Mesothelial cell of epicardium (in vitro differentiated cells): ENCODE measurements at places on chromosomes 5 and 9. TPM values are rescaled to one million over a fixed set of nuclear protein-coding genes. Genes with fewer than 3 reads are reported as not detected.

DNA sequence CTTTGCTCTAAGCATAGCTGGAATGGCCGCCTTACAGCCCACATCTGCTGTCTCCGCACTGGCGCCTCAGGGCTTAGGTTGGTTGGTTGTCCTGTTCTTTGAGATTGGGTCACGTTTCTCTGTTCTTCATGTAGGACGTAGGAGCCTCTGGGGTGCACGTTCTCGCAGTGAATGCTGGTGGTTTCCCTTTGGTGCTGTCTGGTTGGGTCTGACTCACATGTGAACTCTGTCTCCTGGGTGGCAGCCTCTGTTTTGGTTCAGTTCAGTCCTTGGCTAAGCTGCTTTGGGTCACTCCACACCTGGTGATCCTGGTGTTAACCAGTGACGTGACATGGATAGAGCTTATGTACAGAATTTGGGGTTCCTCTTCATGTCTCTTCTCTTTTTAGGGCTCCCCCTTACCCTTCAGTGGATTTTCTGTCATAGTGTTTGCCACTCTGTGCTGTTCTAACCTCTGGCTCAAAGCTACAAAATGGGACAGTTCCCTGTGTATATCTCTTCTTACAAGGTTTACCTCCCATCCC lies 12.6 kb upstream of the LPCAT1 start:
- no peak for DNase-seq

DNA sequence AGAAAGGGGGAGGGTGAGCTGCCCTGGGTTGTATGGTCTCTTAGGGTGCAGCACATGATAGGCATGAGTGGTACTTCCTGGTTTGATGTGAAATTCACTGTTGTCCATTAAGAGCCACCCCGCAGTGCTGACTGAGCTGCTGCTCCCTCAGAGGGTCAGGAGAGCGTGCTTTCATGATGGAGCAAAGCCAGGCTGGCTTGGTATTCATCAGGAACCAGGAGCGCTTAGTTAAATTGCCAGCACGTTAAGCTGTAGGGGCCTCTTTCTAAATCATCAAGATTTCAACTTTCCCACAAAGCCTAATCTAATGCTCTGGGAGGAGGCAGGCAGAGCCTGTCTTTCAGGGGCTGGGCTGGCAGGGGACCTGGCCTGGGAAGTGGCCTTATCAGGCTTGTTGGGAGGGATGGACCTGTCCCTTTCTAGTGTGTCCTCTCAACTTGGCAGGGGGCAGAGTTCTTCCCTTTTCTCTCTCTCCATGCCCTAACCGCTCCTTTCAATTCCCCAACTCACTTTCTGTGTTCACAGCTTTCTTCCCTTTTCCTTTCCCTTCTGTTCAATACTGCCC lies 7.9 kb downstream of the CYSTM1 start:
- DNase-seq = no peak

GRCh38 chr9:89648247-89649000 lies 43.6 kb downstream of the GADD45G start:
- DNase-seq = no peak

- DNase-seq = no peak
These were observed 42.8 kb downstream of the SNX30 start for GRCh38 chr9:112793213-112793810.

- DNase-seq = no peak
These were observed 4.2 kb upstream of the NFIL3 start for GRCh38 chr9:91427873-91428272.

DNA sequence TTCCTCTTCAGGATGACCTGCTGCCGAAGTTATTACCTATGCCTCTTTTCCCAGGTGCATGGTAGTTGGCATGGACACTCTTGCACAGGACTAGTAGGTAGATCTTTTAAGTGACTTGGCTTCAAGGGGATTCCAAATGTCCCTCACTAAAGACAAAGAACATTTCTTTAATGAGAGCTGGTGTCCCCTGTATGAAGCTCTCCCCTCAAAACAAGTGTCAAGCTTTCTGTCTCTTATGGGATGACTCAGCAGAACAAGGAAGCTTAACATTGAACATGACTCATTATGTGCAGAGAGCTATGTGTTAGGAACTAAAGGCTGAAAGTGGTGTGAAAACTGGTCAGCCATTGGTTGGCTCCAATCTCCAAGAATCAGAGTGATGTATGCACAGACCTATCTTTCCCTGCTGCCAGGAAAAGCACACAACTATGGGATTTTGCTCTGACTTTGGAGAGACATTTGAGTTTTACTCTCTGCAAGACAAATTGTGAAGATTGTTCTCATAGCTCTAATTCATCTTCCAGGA lies 120.5 kb downstream of the PRDM6 start:
- no peak for DNase-seq

- DNase-seq = no peak
These were observed 80.1 kb upstream of the LPAR1 start for GRCh38 chr9:111118256-111118948.

- DNase-seq = no peak
These were observed 402.4 kb upstream of the PTGER4 start for GRCh38 chr5:40277161-40277906.

DNA sequence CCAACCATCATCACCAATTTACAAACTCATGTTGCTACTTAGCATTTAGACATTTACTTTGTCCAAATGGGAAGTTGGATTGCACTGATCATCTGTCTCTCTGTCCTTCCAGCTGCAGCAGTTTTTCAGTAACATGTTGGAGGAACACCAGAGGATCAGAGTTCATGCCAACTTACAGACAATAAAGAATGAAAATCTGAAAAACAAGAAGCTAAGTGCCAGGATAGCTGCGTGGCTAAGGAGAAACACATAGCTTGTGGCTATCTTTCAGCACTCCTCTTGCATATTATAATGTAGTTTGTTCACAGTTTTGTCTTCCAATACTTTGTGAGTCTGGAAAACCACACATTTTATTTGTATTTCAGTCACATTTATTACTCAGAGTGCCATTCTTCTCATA lies 6.4 kb upstream of the ARL14EPL start:
- DNase-seq = no peak

DNA sequence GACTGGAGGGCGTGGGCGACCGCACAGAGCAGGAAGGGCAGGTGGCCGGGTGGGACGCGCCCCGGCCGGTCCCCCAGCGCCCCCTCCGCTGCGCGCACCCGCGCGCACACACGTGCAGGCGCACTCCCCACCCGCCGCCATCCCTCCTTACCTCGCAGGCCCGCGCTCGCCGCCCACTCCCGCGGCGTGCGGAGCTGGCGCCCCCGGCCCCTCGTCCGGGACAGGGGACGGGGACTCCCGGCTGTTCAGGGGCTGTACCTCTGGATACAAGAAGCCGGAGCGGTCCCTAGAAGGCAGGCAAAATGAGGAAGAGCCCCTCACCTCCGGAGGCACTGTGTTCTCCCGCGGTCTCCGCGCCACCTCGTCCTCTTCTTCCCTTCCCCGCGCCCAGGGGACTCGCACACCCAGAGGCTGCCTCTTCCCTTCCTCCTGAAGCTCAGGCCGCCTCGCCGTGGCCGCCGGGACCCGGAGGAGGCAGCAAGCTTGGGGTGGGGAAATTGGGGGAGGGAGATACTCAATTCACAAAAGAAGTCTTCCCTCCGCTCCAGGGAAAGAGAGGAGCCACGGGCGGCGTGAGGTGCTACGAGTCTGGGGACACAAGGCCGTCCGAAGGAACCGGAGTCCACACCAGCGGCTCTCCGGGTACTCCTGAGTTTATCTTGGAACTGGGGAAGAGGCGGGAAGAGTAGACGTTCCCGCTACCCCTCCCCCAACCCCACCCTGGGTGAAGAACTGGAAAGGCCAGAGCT lies 1.4 kb upstream of the GABRB2 start:
- peak; percentile 22 for DNase-seq

- no peak for DNase-seq
These were observed 15.6 kb downstream of the TICAM2 start for GRCh38 chr5:115586525-115587146.

DNA sequence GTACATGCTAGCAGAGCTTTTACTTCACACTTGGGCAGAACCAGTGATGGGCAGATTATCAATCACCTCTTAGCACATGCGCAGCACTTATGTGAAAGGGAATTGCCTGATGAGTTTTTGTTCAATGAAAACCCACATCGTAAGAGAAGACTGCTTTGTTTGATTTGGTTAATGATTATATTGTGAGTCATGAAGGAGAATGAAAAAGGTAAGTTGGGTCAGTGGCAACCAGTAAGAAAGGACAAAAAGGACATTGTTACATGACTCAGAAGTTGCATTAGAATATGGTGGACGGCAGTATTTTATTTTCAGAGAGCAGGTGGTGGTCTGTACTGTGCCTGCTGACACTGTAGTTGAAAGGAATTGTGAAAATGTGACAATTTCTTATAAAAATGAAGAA lies 127.4 kb downstream of the AOPEP start:
- DNase-seq = no peak

- DNase-seq = no peak
These were observed 44.0 kb downstream of the GGTA1 start for GRCh38 chr9:121455527-121456239.

DNA sequence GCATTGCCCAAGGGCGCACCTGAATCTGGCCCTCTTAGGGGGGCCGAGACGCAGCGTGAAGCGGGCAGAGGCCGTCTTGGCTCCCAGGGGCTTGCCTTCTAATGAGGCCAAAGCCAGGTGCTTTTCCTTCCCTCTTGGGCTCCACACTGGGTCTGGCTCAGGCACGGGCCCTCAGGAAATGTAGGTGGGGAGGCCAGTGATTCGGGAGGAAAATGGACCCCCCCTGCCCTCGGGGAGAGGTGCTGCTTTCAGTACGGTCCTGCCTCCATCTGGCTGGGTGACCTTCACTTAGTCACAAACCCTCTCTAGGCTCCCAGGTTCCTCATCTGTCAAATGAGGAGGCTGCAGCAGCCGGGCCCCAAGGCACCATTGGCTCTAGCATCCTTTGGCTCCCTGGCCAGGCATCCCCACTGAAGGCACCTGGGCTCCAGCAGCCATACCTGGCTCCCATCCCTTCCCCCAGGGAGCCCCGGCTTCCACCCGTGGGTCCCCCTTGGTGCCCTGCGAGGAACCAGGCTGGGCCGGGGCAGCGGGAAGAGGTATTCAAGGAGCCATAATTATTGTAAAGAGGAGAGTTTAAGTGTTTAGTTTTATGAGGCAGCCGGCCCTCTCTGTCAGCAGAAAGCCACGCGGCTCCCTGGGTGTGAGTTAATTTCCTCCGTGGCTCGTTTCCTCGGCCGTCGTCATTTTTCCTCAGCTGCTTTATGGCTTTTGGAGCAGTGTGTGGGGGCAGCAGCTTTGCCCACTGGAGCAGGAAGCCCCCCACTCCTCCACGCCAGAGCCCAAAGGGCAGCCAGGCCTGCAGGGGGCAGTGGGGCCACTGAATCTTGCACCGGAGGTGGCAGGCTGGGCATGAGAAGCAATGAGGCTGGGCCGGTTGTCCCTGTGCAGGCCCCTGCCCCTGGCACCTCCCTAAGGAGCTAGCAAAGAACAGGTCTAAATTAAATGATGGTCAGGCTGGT lies 24.9 kb upstream of the UNC5A start:
- DNase-seq = no peak

DNA sequence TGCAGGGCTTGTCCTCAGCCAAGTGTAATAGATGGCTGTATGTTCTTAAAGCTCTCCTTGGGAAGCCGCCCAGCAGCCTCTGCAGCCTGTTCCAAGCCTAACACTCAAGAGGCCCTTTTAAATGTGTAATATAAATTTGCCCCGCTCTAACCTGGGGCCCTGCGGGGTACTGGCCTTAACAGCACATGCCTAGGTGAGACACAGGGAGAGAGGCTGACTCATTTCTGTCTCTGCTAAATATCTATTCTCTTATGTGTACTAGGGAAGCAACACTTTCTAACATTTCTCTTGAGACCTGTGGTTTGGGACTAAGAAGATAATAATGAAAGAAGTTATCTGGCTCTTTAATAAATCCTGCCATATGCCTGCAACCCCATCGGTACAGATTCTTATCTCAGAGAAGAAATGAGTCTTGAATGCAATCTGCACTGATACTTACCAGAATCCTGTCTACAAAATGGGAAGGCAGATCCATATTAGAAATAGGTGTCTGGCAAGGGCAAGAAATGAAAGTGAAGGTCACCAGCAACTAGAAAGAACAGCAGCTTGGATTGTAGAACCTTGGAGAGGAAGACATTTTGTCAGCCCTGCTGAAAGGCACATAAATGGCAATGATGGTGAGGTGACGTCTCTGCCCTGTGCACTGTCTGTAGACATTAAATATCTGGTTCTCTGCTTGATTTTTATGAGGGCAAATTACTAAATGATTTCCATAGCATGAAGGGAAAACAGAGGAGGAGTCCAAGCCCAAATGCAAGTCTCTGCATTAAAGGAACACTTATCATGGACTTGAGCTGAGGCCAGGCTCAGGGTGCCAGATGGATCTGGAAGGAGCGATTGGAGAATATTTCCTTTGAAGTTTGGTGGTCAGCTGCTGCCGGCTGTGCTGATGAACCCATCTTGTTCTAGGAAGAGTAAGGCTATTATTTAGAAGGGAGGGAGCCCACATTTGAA lies 14.5 kb upstream of the TGFBI start:
- DNase-seq = no peak

DNA sequence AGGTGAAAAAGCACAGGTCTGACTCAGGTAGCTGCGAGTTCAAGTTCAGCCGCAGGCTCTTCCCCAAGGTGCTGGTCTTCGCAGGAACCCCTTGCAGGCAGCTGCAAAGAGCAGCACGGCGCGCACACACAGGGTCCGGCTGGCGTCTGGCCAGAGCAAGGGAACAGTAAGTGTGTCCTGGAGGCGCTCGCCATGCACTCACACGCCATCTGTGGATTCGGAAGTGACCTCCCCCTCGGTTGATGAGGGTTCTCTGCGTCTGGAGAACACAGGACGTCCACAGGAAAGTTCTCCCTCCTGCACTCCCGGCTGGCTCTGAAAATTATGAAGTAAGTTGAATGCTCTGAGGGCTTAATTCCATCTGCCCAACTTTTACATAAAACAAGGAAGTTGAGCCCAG lies 14.0 kb upstream of the EGFL7 start:
- DNase-seq = no peak

The PCDHGC5 gene
- 2.6 to 3.5 TPM (median 3.5 TPM) in 3 replicates for total RNA-seq

The ADAMTS2 gene
- total RNA-seq = 8.2 to 10.5 TPM (median 9.5 TPM) in 3 replicates

The SH3TC2 gene
- 5.2 to 6.8 TPM (median 5.6 TPM) in 3 replicates for total RNA-seq

The PHF2 gene
- 37.6 to 38.5 TPM (median 37.6 TPM) in 3 replicates for total RNA-seq

The GPX3 gene
- 2.0 to 2.6 TPM (median 2.4 TPM) in 3 replicates for total RNA-seq

The ISL1 gene
- total RNA-seq = 12.0 to 14.7 TPM (median 13.7 TPM) in 3 replicates

The CSNK1A1 gene
- total RNA-seq = 246 to 254 TPM (median 248 TPM) in 3 replicates

The SCGB3A2 gene
- total RNA-seq = 0.49 TPM in 1 of 3 replicates, not detected in the others

The PCDHGB2 gene
- 0.86 to 1.3 TPM (median 1.2 TPM) in 3 replicates for total RNA-seq

The PRUNE2 gene
- total RNA-seq = 3.1 to 3.5 TPM (median 3.4 TPM) in 3 replicates

The ARID3C gene
- 0.42 to 0.80 TPM in 2 of 3 replicates, not detected in the other for total RNA-seq
